ENCODE measurements at places on chromosomes 12 and 14.

DNA sequence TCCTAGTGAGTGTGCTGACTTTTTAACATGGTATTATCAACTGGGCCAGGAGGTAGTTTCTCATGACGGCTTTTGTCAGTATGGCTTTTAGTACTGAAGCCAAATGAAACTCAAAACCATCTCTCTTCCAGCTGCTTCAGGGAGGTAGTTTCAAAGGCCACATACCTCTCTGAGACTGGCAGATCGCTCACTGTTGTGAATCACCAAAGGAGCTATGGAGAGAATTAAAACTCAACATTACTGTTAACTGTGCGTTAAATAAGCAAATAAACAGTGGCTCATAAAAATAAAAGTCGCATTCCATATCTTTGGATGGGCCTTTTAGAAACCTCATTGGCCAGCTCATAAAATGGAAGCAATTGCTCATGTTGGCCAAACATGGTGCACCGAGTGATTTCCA, 141.1 kb downstream of the HMGA2 start:
- DNase-seq: no peak

- no peak for DNase-seq
Observed at GRCh38 chr12:54522243-54522642, 24.7 kb downstream of the NCKAP1L start.

- peak; percentile 47 for DNase-seq
Observed at GRCh38 chr12:120625557-120626419, 14.6 kb upstream of the CABP1 start.

DNA sequence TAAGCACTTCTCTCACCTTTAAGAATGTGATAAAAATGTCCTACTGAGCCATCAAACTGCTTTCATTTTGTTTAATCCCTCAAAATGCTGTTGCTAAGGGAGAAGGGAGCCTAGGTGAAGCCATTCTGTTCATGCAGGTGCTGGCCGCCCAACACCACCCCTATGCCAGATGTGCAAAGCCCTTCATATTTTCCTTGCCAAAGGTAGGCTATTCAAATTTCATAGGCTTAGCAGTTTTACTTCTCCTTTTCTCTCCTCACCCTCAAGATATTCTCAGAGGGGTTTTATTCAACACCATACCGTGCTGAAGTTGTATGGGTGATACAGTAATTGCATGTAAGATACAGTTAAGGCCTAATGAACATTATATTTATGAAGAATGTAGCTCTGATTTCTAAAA, 461.7 kb downstream of the GXYLT1 start:
- DNase-seq: no peak

Data from D341Med (cell line).